Activated CD4-positive, alpha-beta memory T cell treated with anti-CD3 and anti-CD28 coated beads for 36 hours (primary cell): ENCODE measurements at places on chromosomes 7 and 10. TPM values are rescaled to one million over a fixed set of nuclear protein-coding genes. Genes with fewer than 3 reads are reported as not detected.

GRCh38 chr7:6392712-6393666 is 54.8 kb downstream of the DAGLB start:
- peak; percentile 77 for DNase-seq

DNA sequence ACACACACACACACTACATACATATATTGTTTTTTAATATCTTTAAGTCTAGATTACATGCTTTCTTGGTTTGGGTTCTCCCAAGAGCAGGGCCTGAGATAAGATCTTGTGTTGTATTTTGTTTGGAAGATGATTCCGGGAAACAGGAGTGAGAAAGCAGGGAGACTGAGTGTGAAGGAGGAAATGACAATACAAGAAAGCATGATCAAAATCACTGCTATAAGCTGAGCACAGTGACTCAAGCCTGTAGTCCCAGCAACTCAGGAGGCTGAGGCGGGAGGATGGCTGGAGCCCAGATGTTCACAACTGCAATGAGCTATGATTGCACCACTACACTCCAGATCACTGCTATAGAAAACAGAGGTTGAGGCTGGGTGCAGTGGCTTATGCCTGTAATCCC is 267.6 kb downstream of the SKIDA1 start:
- DNase-seq: no peak

DNA sequence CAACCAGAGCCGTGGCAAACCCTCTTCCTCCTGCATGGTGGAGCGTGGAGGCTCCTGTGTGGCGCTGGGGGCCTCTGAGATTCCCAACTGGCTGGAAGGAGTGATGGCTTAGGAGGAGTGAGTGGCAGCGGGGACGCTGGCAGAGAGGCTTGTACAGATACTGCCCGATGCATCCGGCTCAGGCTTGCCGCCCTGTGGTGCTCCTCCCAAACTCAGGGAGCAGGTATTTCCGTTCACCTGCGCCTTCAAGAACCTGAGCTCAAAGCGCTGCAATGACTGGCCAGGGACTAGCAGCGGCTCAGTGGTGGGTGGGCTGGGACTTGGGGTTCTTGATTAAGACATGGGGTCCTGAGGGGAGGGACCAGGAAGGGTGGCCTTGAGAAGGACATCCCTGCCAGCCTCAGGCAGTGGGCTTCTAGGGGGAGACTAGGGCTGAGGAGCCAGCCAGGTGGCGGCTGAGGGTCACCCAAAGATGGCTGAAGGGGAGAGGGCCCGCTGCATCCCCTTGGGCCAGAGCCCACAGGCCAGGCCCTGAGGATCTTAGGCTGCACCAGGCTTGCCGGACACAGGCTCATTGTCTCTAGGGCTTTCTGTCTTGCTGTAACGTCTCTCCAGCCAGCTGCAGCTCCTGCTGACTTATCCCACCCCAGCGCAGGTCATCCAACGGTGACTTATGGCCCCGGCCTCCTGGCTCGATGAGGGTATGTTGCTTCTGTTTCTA is 3.2 kb downstream of the ZNF775 start:
- DNase-seq: no peak

GRCh38 chr10:110134917-110135316 is 72.5 kb upstream of the MXI1 start:
- no peak for DNase-seq

- no peak for DNase-seq
Observed at GRCh38 chr7:70376561-70377031, 755.3 kb upstream of the GALNT17 start.

The EGR2 gene
- 68.2 TPM for total RNA-seq

The NANOS1 gene
- 0.15 TPM for total RNA-seq

The BMI1 gene
- total RNA-seq: 63.5 TPM

The SLC18A2 gene
- total RNA-seq: not detected
